ENCODE measurements at places on chromosomes 5 and 9. TPM values are rescaled to one million over a fixed set of nuclear protein-coding genes. Genes with fewer than 3 reads are reported as not detected.

BNC2 gene
- total RNA-seq: 52.5 TPM

MACIR gene
- total RNA-seq: 7.7 TPM

ACTBL2 gene
- total RNA-seq: not detected

GZMA gene
- not detected for total RNA-seq

FGF10 gene
- total RNA-seq: 7.3 TPM

ROR2 gene
- total RNA-seq: 20.9 TPM

PCDHA4 gene
- total RNA-seq: 0.29 TPM

HARS1 gene
- total RNA-seq: 70.6 TPM

FAM153A gene
- total RNA-seq: 0.66 TPM

MYMK gene
- total RNA-seq: not detected

TNFSF15 gene
- 0.44 TPM for total RNA-seq

CA9 gene
- 2.3 TPM for total RNA-seq

HAPLN1 gene
- total RNA-seq: 4.6 TPM

Measured in smooth muscle cell of trachea (primary cell).